ENCODE measurements at places on chromosomes 12 and 14.

- no peak for DNase-seq
Observed at GRCh38 chr14:39682582-39682981, 250.3 kb upstream of the FBXO33 start.

DNA sequence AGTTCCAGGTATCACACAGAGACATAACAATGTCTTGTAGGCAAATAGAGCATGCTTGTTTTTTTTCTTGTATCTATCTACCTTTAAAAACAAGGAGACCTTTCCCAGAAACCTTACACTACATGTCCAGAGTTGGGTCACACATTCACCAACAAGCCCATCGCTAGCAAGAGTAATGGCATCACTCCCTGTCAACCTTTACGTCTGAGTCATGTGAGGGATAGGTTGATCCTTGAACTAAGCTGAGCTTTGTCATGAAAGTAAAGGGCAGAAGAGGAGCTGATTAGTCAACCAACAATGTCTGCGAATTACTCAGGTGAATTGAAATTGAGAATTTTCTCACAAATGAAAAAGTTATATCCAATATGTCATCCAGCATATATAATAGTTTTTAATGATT is 219.4 kb downstream of the CNTN1 start:
- no peak for DNase-seq

GRCh38 chr14:38285962-38286361 is 30.1 kb upstream of the CLEC14A start:
- DNase-seq, result no peak

- DNase-seq, result no peak
Observed at GRCh38 chr14:65631040-65631439, 218.5 kb downstream of the FUT8 start.

DNA sequence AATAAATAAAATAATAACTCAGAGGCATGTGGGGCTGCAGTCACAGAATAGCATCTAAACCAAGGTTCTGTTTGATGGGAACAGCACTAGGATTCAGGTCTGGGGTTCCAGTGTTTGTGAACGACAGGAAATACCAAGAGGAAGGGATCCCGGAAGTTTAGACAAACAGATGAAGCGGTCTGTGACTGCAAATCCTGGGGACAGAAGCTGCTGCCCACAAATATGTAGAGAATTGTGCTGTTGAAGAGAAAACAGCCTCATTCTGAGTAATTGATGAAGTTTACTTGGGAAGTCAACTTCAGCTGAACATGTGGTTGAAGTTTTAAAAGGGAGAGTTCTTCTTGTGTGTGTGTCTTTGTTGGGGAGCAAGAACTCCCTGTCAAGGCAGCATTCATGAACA is 98.4 kb upstream of the TBX5 start:
- no peak for DNase-seq

- no peak for DNase-seq
Observed at GRCh38 chr12:131605304-131605829, 105.5 kb upstream of the SFSWAP start.

GRCh38 chr12:39872425-39872824 is 233.5 kb downstream of the SLC2A13 start:
- DNase-seq, result no peak

DNA sequence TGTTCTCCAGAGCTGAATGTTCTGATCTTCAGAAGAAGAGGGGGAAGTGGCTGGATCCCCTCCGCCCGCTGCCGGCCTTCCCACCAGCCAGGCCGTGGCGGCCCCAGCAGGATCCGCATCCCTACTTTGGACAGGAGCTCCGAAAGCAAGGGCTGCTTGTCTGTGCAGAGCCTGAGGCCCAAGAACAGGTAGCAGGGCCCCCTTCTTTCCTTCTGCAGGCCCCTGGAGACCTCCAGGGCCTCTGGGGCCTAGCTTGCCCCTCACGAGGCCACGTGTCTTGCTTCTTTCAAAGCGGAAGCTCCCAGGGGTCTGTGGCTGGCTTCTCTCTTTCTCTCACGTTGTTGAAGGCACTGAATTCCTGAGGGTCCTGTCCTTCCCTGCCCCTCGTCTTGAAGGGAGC is 13.2 kb downstream of the PGF start:
- no peak for DNase-seq

DNA sequence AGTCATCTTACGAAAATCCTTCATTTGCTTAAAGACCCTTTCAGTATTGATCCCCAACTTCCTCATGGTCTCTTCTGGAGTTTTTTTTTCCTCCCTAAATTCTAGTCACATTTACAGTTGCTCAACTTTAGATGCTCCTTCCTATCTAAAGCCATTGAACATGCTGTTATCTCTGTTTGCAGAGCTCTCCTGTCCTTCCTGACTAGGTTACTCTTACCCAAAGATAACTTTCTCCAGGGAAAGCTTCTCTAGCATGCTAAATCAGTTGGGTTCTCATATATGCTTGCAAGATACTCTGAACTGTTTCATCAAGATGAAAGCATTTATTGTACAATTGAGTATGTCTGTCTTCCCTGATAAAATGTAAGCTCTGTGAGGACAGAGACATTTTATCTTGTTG is 1.8 kb upstream of the RAB21 start:
- DNase-seq, result no peak

DNA sequence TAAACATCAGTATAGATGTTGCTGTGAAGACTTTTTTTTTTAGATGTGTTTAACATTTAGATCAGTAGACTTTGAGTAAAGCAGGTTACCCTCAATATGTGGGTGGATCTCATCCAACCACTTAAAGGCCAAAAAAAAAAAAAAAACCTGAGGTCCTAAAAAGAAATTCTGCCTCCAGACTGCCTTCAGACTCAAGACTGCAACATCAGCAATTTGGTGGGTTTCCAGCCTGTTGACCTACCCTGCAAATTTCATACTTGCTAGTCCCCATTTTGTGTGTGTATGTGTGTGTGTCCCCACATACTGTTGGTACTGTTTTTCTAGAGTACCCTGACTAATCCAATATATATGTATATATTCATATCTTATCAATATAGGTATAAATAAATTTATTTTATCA is 55.6 kb downstream of the OSBPL8 start:
- no peak for DNase-seq

DNA sequence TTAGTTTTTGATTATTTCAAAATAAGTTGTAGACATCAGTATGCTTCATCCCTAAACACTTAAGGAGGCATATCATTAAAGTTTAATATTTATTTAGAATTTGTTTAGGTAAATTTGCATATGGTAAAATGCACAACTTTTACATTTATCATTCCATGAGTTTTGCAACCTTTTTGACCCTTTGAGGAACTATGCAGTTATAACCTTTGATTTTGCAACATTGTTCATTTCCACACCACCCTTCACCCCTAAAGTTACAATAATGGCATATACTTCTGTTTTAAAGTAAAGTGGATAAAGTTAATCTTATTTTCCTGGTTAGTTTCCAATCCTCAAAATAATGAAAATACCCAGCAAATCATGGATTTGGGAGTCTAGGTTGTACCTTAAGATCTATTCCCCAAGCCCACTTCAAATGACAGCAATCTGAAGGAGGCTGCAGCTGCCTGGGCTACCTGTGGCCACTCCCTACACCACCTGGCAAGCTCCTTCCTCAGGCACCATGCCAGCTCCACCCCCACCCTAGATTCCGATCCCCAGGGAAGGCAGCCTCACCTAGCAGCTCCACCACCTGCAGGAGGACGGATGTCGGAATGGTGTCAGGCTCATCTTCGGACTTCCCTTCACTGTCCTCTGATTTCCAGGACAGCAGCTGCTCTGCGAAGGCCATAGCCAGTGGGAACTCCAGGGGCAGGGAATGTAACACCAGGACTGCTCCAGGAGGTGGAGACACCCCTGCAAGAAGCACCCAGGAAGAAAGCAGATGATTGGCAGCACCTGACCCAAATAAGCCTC is 65.1 kb downstream of the TRAFD1 start:
- DNase-seq, result no peak

GRCh38 chr12:17344649-17345048 is 738.7 kb upstream of the LMO3 start:
- no peak for DNase-seq

- no peak for DNase-seq
Observed at GRCh38 chr14:95557832-95558231, 23.0 kb downstream of the GLRX5 start.

DNA sequence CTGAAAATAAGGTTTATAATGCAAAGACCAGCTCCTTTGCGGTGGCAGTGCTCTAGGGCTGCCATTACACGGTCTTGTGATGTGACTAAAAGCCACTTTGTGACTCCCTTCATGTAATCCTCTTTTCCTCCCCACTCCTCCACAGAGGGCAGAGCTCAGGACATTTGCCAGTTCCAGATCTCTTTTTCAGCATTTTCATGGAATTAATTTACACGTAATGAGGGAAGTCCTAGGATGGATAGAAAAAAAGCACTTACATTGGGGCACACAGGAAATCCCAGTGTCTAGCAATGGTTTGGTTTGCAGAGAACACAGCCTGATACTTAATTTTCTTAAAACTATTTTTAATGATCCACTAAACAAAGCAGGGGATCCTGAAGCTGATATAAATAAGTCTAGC is 17.5 kb upstream of the ATF1 start:
- DNase-seq, result no peak

GRCh38 chr14:89524990-89525667 is 108.1 kb upstream of the FOXN3 start:
- DNase-seq, result no peak

DNA sequence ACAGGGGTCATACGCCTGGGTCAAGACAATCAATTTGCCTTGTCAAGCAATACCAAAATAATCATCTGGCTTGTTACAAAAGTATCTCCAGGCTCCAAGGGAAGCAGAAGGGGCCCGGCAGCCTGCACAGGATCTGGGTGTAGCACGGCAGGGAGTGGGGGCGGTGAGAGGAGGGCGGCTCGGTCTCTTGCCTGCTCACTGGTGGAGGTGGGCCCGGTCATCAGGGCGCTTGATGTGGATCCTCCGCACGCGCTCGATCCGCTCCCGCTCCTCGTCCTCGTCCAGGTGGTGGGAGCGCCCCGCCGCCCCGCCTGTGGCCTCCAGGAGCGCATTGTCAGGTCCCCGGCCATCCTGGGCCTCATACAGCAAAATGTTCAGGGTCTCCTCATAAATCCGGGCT is 25.7 kb downstream of the KCTD10 start:
- DNase-seq, result no peak

DNA sequence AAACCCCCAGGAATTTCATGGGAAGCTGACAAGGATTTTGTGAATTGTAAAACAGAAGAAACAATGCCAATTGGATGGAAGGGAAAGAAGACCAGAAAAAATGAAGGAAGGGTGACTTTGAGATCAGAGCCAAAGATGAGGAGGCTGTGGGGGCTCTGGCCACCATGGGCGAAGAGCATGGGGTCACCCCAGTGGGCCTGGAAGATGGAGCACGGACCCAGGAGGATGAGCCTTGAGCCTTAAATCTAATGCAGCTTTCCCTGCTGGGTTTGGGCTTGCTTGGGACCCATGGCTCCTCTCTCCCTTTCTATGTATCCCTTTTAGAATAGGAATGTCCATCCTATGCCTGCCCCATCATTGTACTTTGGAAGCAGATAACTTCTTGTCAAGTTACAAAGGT is 322.2 kb downstream of the TMEM121 start:
- no peak for DNase-seq

GRCh38 chr14:90676356-90676755 is 139.9 kb downstream of the TTC7B start:
- DNase-seq, result no peak

DNA sequence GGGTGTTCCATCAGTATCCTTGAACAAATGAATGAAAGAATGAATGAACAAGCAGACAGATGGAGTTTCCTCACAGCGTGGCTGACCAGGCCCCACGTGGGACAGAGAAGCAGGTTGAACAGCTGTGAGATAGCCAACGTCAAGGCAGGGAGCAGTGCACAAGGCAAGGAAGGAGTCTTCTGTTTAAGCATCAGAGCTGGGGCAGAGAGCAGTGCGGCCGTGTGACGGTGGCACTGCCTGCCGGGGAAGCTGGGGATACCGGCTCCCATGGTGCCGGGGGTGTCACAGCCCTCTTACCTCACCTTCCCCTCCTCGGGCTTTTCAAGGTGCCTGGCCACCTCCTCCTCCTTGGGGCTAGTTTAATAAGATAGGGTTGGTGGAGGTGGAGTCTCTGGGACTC is 73.2 kb upstream of the GPATCH2L start:
- no peak for DNase-seq

- DNase-seq, result no peak
Observed at GRCh38 chr12:45075587-45076282, 24.8 kb upstream of the DBX2 start.

DNA sequence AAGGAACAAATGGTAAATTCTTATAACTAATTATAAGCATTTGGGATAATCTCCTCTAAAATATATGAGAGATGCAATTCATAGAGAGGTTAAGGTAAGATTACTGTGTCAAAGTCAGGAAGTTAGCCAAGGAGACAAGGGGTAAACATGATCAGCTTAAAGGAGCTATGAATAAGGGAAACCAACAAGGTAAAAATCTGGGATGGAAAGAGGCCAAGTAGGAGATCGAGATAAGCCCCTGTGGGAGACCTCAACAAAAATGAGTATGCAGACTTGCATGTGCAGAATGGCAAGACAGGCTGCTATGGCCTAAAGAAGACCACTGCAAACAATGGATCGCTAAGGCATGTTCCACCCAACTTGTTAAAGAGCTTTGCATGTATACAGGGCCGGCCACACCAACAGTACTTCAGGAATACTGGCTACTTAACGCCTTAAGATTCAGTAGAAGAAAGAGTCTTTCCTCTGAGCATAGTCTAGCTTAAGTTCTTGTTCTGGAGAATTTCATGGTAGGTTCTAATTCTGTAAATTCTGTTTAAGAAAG is 738.6 kb downstream of the GALC start:
- DNase-seq, result no peak

- no peak for DNase-seq
Observed at GRCh38 chr12:101117842-101118241, 92.2 kb downstream of the SLC5A8 start.

- no peak for DNase-seq
Observed at GRCh38 chr12:1502379-1502720, 92.0 kb downstream of the FBXL14 start.

DNA sequence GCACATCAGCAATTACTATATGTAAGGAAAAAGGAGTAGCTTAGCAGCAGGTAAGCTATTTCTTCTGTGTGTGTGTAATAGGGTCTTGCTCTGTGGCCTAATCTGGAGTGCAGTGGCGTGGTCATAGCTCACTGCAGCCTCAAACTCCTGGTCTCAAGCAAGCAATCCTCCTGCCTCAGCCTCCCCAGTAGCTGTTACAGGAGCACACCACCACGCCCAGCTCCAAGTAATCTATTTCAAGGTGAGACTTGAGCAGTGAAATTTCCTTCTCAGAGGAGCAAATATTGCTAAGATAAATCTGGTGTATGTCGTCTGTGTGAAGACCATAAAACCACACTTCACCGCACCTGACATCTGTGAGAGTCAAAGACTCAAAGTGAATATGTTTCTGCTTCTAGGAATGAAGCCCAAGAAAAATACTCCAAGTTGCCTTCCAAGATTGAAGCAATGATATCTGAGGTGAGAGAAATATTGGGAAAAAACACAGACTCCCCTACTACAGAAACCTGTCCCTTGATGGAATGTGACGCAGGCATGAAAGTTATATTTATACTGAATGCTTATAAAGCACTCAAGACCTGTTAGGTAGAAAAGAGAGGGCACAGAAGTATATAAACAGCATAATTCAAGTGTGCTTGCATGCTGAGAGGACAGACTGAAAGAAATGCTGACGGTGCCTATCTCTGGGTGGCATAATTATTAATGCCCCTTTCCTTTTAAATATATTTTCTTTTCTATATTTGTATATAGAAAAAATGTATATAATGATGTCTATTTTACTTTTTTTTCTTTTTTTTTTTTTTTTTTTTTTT is 2.5 kb upstream of the SELPLG start:
- DNase-seq, result no peak

GRCh38 chr12:57526477-57527126 is 4.0 kb downstream of the MBD6 start:
- no peak for DNase-seq

- no peak for DNase-seq
Observed at GRCh38 chr12:16121953-16122352, 155.5 kb downstream of the SLC15A5 start.

All from amygdala (tissue), 56 donors.